ENCODE measurements at places on chromosomes 5 and 9.

DNA sequence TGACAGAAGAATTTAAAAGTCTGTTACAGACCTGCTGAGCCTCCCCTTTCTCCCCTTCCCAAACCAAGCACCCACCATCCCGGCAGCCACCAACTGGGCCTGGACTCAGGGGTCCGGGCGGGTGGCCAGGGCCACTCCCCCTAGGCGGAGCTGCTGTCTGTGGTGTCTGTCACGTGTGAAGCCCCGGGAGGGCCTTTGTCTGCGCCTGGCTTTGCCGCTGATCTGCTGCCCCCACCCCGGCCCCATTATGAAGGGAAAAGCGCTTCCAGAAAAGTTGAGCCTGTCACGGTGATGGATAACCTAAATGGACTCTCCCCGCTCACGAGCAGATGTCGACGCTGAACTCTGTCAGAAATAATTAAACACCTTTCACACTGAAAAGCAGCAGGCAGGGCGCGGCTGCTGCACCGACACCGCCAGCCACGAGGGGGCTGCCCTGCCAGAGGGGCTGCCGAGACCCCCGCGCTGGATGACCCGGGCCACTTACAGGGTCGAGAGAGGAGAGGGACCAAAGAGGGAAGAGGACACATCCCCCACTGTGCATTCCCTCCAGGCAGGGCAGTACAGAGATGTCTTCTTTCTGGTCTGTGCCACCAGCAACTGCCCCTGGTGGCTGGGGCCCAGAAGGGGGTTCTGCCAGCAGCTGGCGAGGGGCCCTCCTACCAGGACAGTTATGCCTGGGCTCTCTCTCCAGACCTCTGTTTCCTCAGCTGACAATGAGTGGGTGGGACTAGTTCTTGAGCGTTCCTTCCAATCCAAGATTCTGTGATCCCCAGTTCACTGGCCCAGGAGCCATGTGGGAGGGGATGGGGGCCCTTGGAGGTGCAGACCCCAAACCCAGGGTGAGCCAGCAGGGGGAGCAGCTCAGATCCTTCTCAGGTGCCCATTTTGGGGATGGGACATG is 36.0 kb upstream of the BARHL1 start:
- DNase-seq, result no peak

GRCh38 chr5:178467205-178467567 is 123.0 kb downstream of the COL23A1 start:
- DNase-seq, result no peak

DNA sequence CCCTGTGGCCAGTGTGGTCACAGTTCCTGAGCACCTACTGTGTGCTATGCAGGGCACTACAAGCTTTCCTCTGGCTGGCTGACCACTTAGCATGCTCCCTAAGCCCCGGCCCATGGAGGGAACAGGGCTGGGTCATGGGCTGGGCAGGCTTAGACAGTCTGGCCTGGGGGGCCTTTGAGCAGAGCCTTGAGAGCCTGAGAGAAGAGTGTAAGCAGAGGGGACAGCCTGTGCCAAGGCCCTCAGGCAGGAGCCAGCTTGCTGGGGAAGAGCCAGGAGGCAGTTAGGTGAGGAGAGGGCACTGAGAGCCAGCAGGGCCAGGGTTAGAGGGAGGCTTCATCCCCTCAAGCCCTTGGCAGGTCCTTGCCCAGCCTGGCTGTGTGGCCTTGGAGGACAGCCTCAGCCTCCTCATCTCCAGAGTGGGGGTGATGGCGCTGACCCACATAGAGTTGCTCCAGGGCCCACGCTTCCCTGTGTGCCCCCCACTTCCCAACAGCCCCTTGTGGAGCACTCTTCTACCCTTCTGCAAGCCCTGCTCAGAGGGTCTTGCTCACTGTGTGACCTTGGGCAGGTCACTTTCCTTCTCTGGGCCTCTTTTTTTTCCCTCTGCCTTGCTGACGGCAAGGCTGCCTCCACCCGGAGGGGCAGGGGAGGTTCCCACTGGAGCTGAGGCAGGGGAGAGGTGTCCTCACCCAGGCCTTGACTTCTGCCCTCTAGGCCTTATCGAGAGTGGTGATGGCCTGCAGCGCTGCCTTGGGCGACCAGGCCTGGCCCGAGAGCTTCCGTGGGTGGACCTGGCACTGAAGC is 107.1 kb downstream of the PHF2 start:
- DNase-seq, result no peak

GRCh38 chr9:101711330-101711941 is 27.0 kb downstream of the GRIN3A start:
- DNase-seq, result no peak

DNA sequence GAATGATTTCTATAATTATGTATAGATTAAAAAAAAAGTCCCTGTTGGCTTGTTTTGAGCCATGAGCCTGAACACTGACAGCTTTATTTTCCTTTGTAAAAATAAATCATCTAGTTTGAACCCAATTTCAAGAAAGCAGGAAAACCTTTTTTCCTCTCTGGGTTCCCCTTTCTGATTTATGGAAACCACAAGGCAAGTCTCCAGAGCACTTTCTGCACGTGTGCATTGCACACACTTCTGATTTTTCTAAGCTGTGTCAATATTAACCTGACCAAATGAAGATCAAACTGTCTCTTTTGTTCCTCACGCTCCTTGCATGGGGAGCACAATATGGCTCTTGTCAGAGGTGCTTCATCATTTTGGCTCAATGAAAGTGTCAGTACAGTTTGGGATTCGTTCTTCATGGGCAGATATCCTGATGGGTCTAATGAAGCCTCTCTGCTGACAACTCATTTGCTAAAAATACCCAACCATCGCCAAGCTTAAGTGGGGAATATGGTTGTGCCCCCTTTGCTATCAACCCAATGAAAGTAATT is 39.2 kb upstream of the PCA3 start:
- no peak for DNase-seq

GRCh38 chr5:73759771-73760170 is 133.8 kb downstream of the ARHGEF28 start:
- no peak for DNase-seq

GRCh38 chr9:14768405-14769229 is 46.1 kb upstream of the CER1 start:
- DNase-seq, result no peak

DNA sequence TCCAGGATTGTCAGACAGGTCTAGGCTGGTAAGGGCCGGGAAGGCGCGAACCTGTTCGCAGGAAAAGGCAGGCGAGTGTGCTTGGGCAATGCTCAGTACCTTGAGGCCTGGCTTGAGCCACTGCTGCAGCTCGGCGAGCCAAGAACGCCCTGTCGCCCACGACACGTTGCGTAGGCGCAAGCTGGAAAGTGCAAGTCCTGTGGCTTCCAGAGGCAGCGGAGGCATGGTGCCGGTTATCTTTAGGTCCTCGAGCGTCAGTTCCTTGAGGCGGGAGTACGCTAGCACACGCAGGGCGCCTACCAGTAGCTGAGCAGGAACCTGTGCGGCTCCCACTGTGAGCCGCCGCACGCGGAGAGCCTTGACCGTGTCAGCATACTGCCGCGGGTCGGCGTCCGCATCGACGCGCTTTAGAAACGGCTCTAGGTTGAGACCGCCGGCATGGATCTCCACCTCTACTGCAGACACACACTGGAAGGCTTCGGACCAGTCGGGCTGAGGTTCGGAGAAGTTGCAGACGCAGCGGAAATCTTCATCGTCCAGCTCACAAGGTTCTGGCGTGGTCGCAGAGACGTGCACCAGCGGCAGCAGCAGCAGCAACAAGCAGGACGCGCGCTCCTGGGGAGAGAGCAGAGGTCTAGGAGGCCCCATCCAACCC is 482 bp downstream of the CD14 start:
- peak; percentile 39 for DNase-seq

DNA sequence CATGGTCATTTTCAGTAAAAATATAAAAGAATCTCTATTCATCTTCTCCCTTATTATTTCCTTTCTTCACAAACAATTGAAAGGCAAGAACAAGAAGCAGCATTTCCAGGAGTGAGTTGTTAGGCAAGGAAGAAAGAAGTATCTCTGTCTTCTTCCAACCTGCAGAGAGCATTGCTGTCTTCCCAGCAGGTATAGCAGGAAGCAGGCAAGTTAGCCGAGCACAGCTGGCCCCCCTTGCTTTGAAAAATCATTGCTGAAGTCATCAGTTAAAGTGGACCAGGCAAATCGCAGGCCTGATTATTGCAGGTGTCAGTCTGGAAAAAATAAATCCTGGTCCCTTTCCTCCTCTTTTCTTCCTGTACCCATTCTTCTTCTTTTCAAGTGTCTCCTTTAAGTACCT is 353.1 kb upstream of the BRINP1 start:
- DNase-seq, result no peak

DNA sequence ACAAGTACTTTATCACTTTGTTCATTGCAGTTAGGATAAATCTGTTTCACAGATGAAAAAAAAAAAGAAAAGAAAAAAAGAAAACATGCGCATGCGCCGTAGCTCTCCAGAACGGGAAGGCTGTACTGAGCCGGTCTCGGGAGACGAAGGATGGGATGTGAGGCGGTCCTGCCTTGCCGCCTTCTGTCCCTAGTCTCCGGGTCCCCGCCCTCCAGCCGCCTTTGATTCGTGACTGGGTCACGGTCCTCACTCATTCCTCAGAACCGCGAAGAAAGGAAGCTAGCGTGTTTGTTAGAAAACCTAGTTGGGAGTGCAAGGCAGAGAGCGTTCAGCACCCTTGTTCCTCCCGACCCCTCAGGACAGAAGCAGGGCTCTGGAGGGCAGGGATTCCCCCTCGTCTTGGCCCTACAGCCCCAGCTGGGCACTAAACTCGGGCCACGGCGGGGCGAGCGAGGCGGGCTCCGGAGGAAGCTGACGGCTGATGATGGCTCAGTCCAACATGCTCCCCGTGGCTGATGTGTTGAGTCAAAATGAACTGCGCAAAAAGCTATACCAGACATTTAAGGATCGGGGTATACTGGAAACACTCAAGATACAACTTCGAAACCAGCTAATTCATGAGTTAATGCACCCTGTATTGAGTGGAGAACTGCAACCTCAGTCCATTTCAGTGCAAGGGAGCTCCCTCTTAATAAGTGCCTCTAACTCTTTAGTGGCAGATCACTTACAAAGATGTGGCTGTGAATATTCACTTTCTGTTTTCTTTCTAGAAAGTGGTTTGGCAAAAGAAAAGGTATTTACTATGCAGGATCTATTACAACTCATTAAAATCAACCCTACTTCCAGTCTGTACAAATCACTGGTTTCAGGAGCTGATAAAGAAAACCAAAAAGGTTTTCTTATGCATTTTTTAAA is 40.0 kb downstream of the CPLANE1 start:
- DNase-seq, result no peak

DNA sequence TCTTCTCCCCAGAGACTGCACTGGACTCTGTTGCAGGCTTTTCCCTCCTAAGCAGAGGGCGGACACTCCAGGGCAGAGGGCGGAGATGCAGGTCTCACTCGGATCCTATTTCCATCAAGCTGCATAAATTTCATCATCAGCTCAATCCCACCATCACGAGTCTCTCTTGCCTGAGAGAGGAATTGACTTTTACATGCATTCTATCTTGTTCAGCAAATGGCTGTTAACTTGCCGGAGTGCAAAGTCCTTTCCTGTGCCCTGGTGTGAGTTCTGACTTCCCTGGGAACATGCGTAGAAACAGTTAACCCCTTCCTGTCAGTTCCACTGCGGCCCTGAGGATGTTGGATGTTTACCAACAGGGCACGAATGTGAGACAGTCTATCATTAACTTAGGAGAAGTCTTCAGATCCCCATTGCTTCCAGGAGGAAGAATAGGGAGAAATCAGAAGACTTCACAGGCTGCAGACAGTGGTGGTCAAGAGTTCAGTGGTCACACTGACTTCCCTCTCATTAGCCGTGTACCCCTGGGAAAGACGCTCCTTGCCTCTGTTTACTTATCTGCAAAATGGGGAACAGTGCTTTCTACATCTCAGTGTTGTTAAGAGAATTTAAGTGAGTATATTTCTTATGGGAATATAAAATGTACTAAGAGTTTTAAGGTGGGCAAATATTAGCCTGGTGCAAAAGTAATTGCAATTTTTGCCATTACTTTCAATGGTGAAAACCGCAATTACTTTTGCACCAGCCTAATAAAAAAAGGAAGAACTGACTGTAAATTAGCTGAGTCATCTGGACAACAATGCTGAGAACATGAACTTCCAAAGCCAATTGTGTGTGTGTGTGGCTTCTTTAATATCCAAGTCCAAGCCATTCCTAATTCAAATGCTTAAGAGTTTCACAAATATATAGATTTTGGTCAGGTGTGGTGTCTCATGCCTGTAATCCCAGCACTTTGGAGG is 248.0 kb downstream of the DRD1 start:
- DNase-seq, result no peak

GRCh38 chr5:113755516-113755915 is 242.0 kb downstream of the YTHDC2 start:
- DNase-seq, result no peak

DNA sequence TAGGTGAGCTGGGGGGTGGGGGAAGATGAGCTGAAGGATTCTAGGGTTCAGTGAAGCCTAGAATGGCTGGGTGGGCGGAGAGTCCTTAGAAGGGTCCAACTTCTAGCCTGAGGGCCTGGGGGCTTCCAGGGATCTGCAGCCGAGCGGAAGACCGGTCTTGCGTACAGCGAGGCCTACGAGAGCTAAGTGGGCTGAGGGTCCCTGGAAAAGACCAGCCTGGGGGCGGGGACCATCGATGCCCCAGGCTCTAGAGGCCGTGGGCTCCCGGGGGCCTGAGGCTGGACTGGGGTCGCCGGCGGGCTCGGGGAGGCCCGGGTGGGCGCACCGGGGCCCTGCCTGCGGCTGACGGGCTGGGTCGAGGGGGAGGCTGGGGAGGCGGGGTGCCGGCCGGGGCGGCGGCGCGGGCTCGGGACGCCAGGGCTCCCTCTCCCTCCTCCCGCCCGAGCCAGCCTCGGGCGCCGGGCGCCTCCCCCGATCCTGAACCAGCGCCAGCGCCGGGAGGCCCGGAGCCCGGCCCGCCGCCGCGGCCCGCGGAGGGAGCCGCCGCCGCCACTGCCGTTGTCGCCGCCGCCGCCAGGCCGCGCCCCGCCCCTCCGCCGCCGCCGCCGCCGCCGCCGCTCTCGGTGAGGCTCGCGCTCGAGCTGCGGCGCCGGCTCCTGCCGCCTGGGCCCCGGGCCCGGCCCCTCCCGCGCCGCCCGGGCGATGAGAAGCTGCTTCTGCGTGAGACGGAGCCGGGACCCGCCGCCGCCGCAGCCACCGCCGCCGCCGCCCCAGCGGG is at the start of gene MVB12B:
TSS of gene MVB12B (plus strand) at position 602 of the 778 bp plus-strand sequence. CDS start at position 703, 101 bp downstream.
- DNase-seq, result peak; percentile 23

GRCh38 chr9:121559183-121559582 is 59.5 kb upstream of the GGTA1 start:
- DNase-seq, result no peak

GRCh38 chr5:67983251-67984110 is 232.1 kb upstream of the PIK3R1 start:
- no peak for DNase-seq

DNA sequence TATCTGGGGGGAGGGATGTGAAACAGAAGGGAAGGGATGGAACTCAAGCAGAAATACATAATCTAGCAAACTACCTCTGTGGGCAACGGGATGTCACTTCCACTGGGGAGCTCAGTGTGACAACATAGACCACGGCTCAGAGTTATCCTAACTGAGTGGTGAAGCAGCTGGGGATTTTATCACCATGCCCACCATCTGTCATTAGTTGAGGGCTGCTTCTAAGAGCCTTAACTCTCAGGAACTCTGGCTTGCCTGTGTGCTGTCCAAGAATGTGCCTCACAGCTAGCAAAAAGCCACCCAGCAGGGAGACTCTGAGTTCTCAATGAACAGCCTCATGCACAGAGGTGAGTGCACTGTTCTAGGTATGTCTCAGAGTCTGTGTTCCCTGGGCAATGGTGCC is 90.6 kb upstream of the CXCL14 start:
- no peak for DNase-seq

All from stimulated activated CD4-positive, alpha-beta T cell treated with anti-CD3 and anti-CD28 coated beads, Interleukin-2, amount 100 ng/mL, for 4 hours (primary cell).